ENCODE measurements at places on chromosomes 1 and 21.

DNA sequence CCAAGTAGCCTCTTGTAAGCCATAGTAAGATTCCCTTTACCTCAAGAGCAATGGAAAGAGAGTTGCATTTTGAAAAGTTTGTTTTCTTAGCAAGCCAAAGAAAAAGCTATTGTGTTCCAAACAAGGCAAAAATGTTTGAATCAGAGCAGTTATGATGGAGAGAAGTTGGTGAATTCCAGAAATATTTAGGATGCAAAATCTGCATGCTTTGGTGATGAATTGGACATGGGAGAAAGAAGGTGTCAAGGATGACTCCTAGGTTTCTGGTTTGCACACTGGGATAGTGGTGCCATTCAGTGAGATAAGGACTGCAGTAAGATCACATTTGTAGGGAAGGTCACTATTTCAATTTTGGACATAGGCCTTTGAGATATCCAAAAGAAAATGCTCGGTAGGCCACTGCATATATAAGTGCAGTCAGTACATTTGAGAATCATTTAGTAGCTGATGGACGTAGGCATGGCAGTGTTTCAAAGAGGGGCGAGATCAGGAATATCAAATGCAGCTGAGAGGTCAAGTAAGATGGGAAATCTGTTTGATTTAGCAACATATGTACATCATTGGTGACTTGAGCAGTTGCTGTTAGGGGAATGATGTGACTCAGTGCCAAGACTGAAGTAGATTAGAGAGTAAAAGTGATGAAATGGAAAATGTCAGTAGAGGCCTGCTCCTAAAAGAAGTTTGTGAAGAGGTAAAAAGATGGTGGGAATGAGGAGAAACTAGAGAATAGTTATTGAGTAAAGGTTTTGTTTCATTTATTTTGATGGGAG is 33.9 kb upstream of the GPR25 start:
- DNase-seq = no peak

DNA sequence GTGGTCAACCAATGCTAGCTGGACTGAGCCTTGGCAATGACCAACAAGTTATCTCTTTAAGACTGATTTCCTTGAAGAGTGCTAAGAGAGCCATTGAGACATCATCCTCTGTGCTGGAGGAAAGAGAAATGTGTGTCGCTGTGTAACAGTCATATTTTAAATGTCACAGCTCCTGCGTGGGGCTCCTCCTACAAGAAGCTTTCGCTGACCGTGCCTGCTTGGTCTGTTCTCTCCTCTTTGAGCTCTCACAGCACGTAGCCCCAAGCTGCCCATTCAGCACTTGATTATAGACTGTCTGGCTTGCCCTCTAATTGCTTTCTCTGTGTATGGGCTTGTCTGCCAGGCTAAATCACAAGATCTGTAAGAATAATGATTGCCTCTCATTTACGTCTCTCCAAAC is 221.3 kb downstream of the FOXD2 start:
- no peak for DNase-seq

DNA sequence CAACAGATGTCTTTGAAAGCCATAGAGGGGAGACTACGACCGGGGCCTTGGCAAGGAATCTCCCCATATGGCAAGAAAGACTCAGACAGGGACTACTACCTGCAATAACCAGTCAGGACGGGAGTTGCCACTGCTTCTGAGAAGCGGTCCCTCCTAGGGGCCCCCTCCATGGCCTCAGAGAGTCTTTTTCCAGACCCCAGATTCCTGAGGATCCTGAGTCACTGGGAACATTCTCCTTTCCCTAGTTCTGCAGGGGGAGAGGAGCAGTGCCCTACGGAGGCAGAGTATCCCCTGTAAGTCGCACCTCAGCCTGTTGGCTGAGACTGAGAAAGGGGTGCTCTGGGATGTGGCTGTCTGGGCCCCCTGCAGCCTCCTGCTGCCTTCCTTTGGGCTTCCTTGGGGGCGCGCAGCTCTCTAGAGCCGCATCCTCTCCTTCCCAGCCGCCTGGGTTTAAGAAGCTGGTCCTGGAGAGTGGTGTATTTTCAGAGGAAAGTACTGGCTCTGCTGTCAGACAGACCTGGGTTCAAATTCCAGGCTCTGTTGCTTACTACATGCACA is 7.8 kb downstream of the GLIS1 start:
- DNase-seq = no peak

- DNase-seq = no peak
Observed at GRCh38 chr1:3204725-3205124, 135.7 kb downstream of the PRDM16 start.

GRCh38 chr1:33393524-33393923 is 37.4 kb downstream of the PHC2 start:
- no peak for DNase-seq

GRCh38 chr1:42201986-42202385 is 37.4 kb upstream of the GUCA2A start:
- DNase-seq = no peak

GRCh38 chr1:224411766-224412165 is 22.8 kb downstream of the WDR26 start:
- no peak for DNase-seq

GRCh38 chr1:78102082-78102481 is 56.3 kb downstream of the GIPC2 start:
- no peak for DNase-seq

DNA sequence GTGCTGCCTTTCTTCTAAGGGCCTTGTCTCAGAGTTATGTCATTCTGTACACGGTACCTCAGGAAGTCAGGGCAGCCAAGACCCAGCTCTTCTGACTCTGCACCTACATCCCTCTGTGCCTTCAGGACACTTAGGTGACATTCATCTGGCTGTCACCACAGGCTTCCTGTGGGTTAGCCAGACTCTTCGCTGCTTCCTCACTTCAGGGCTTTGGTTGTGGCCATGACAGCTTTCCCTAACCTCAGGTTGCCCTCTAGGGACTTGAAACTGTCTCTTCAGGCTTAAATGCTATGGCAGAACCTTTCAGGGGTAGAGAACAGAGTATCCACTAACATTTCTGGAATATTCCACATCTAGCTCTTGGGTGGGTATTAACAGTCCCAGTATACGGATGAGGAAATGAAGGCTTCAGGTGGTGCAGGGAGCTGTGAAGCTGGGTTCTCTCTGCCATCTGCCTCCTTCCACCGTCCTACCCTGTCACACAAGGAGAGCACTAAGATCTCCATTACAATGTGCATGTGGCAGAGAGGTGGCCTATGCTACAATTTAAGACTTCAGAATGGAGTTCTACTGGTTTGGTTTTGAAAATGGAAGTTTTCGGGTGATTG is 9.9 kb downstream of the TSSK3 start:
- peak; percentile 46 for DNase-seq

DNA sequence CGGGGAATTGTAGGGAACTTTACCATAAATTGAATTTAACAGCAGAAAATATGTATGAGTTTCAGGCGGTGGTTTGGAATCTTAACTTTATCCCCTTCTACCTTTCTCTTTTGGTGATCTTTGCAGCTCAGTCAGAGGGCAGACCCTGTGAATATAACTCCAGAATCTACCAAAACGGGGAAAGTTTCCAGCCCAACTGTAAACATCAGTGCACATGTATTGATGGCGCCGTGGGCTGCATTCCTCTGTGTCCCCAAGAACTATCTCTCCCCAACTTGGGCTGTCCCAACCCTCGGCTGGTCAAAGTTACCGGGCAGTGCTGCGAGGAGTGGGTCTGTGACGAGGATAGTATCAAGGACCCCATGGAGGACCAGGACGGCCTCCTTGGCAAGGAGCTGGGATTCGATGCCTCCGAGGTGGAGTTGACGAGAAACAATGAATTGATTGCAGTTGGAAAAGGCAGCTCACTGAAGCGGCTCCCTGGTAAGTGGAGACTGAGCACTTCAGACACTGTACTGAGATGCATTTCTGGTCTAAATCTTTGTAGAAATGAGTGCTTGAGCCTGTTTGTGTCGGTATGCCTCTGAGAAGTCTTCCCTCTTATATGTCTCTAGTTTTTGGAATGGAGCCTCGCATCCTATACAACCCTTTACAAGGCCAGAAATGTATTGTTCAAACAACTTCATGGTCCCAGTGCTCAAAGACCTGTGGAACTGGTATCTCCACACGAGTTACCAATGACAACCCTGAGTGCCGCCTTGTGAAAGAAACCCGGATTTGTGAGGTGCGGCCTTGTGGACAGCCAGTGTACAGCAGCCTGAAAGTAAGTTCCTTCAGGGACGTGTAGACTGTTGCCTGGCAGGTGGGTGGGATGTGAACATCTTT is 1.5 kb downstream of the CCN1 start:
- DNase-seq = no peak

DNA sequence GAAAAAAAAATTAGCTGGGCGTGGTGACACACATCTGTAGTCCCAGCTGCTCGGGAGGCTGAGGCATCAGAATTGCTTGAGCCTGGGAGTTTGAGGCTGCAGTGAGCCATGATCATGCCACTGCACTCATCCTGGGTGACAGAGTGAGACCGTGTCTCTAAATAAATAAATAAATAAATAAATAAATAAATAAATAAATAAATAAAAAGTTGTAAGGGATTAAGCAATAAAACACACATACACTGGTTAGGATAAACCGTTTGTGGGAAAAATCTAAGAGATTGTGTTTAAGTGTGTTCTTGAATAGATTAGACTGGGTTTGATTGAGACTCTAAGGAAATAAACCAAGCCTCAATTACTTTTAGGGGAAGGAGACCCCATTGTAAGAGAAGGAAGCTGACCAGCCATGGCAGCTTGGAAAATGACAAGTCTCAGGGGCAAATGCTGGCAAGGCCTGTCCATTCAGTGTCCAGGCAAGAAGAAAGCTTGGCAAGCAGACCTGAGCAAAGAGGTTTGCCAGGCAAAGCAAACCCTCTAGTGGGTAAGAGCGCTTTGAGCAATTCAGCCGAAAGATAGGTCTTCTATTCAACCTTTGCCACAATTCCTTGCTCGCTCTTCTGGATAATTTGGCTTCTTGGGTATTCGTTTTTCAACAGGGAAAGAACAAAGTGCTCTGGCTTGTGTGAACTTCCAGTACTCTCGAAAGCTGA is 106.9 kb upstream of the SERBP1 start:
- no peak for DNase-seq

DNA sequence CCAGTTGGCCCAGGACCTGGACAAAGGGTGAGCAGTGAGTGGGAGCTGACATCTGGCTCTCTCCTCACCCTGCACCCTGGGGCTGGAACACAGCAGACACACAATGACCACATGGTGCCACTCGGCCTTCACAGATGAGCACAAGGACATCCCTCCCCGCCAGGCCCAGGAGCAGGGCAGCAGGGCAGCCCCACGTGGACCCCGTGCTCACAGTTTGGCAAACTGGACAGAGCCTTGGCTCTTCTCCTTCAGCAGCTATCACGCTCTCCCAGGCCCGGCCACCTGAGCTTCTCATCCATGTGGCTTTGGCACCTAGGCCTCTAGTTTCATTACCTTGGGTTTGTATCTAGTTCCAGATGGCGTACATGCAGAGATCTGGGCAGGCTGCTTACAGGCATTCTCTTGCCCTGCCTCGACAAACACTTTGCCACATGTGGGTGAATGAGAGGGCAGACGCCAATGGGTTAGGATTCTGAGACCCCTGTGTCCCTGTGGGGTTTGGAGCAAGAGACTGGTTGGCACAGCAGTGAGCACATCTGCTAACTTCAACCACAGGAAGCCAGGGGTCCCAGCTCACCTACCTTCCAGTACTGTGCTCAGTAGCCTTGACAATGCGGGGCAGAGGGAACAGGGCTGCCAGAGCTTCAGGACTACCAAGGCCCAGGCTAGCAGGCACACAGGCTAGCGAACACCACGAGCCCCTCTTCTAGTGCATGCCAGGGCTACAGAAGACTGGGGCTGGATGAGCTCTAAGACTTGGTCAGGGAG is 3.4 kb upstream of the PTPRF start:
- no peak for DNase-seq

DNA sequence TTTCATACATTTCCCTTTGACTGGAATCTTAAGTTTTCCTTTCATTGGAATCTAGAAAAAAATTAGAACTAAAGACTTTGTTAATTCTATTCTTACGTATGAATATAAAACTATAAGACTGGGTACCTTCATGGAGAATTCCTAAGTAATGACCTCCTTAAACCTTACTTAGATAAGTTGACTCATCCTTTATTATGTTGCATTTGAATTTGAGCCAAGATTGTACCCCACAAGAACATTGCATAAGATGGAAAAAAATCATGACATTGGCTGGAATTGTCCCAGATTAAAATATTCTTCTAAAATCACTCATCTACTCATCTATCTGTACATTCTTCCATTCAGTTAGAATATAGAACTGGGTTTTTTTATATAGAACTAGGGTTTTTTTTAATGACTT is 137.4 kb downstream of the C1orf21 start:
- no peak for DNase-seq

- no peak for DNase-seq
Observed at GRCh38 chr21:17786851-17787181, 32.3 kb downstream of the C21orf91 start.

- DNase-seq = no peak
Observed at GRCh38 chr1:161172776-161173376, 4.4 kb downstream of the B4GALT3 start.

- DNase-seq = no peak
Observed at GRCh38 chr1:2270260-2271100, 42.4 kb downstream of the SKI start.

- no peak for DNase-seq
Observed at GRCh38 chr1:233281711-233282581, 13.6 kb downstream of the PCNX2 start.

GRCh38 chr1:3654549-3655281 is 2.4 kb downstream of the TP73 start:
- no peak for DNase-seq

DNA sequence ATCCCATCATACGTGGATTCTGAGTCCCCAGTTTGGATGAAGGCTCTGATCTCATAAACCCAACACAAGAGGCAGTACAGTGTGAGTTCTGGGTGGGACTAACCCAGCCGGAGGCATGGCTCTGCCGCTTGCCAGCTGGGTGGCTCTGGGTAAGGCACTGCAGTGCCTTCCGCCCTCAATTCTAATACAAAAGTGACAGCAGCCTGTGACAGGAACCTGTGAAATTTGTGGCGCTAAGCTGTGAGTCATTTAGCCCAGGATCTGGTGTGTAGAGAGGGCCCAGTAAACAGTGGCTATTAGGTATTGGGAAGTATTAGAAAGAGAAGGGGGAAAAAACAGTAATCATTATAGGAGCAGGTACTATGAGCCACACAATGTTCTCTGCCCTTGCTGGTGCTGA is 23.3 kb downstream of the HSPG2 start:
- DNase-seq = no peak

- no peak for DNase-seq
Observed at GRCh38 chr1:222225316-222225691, 322.6 kb downstream of the HHIPL2 start.

- no peak for DNase-seq
Observed at GRCh38 chr1:228286505-228287417, 78.9 kb downstream of the OBSCN start.

- no peak for DNase-seq
Observed at GRCh38 chr1:175373786-175374623, 181.4 kb upstream of the KIAA0040 start.
